ENCODE measurements at places on chromosomes 4 and X. TPM values are rescaled to one million over a fixed set of nuclear protein-coding genes. Genes with fewer than 3 reads are reported as not detected.

DNA sequence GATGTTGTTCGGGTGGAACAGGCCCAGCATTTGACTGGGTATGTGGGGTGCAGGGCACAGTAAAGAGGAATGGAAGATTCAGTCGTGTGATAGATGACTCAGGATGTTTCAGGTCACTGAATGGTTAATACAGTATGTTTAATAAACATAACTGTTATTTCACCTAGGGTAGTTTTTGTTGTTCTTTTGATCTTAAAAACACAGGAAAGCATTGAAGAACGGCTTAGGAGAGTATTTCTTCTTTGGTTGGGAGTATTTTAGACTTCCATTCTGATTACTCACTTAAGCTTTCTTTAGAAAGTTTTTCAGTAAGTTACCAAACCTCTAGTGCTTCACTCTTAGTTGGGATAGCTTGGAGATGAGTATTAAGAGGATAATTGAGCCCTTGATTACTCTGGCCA lies 62.3 kb downstream of the STAG2 start:
- peak; percentile 13 for DNase-seq

The IQCM gene
- total RNA-seq: not detected

GRCh38 chrX:123773258-123773988 lies 40.6 kb upstream of the THOC2 start:
- DNase-seq: peak; percentile 32

GRCh38 chr4:152586668-152587067 lies 50.8 kb upstream of the FBXW7 start:
- DNase-seq: no peak

- no peak for DNase-seq
Observed at GRCh38 chrX:129000797-129001196, 522.5 kb downstream of the SMARCA1 start.

GRCh38 chrX:41982953-41983352 lies 59.6 kb upstream of the CASK start:
- DNase-seq: no peak

- DNase-seq: peak; percentile 14
Observed at GRCh38 chr4:111605111-111605510, 540.1 kb upstream of the FAM241A start.

DNA sequence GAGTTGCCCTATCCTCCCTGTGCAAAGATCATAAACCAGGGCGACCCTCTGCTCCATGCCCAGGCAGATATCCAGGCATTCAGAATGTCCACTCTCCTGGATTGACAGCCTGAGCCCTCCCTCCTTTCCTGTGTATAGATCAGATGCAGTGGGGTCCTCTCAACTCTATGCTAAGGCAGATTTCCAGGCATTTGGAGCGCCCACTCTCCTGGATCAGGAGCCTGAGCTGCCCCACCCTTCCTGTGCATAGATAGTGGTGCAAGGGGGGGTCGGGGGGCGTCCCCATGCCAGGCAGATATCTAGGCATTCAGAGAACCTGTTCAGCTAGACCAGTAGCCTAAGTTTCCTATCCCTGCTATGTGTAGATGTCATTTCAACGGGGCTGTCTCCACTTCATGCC lies 941.1 kb downstream of the PCDH19 start:
- DNase-seq: no peak

DNA sequence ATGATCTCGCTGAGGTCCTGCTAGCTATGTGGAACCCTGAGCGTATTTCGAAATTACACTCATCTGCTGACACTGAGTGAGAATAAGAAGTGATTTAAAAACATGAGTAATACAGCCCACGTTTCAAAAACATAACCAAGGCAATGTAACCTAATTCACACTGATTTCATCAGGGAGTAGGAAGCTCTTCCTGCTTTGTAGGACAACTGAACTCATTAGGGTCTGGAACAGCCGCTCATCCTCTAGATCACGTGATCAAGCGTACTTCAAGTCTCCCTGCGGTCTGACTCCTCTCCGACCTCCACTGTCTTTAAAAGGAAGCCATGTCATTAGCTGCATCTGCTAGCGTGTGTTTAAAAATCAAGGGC lies 138.0 kb downstream of the NSUN7 start:
- no peak for DNase-seq

The SPANXC gene
- not detected for total RNA-seq

GRCh38 chr4:2485956-2486355 lies 17.1 kb downstream of the RNF4 start:
- DNase-seq: no peak

DNA sequence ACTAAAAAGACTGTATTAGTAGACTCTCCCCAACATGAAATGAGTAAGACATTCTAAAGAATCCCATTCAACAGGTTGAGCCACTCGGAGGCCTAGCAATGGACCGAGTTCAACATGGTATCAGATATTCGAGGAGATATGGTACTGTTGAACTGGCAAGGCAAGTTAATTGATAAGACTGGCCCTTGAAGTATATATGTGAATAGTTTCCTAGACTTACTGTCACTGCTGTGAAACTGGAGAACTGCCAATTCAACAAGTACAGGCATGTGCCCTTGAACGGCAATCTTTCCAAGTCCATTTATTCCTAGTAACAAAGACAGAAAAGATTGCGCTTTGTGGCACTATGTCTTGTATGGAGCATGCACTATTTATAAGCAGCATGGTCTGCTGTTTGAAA lies 24.4 kb downstream of the FAT1 start:
- peak; percentile 71 for DNase-seq

The NDP gene
- total RNA-seq: not detected

- DNase-seq: no peak
Observed at GRCh38 chr4:43357252-43357974, 464.9 kb downstream of the GRXCR1 start.

The NOCT gene
- total RNA-seq: 20.6 TPM

The RAB41 gene
- total RNA-seq: not detected

The ADH1C gene
- not detected for total RNA-seq

DNA sequence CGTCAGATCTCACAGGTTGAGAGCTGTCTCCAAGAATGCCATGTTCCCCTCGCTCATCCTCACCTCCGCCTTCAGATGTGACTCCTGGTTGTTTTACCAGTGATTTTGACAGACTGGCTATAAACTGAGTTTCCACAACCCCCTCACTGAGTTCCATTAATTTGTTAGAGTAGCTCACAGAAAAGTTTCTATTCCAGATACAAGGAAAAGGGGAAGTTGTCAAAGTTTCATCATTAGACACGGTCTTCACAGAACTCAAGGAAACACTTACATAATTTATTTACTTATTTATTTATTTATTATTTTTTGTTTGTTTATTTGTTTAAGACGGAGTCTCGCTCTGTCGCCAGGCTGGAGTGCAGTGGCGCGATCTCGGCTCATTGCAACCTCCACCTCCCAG lies 55.7 kb upstream of the IQSEC2 start:
- no peak for DNase-seq

The SMARCA5 gene
- total RNA-seq: 37.4 TPM

- DNase-seq: no peak
Observed at GRCh38 chr4:71206763-71207162, 132.1 kb upstream of the SLC4A4 start.

The SSX4B gene
- not detected for total RNA-seq

DNA sequence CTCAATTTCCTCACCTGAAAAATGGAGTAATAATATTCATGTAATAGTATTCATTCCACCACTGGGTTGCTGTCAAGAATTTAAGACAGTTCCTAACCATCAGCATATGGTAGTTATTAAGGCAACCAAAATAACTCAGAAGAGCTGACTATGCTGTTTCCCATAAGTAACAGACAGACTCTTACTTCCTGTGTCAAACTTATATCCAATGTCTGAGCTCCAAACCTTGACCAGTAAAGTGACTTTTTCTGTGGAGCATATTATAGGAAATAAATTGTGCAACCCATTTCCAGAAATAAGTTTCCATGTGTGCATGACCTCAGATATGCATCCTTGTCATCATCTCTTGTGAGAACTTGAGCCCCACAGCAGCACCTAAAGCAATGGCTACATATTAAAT lies 78.8 kb downstream of the HADH start:
- no peak for DNase-seq

GRCh38 chr4:5812506-5813229 lies 80.2 kb downstream of the CRMP1 start:
- DNase-seq: peak; percentile 55

The MGST2 gene
- total RNA-seq: 14.7 TPM

DNA sequence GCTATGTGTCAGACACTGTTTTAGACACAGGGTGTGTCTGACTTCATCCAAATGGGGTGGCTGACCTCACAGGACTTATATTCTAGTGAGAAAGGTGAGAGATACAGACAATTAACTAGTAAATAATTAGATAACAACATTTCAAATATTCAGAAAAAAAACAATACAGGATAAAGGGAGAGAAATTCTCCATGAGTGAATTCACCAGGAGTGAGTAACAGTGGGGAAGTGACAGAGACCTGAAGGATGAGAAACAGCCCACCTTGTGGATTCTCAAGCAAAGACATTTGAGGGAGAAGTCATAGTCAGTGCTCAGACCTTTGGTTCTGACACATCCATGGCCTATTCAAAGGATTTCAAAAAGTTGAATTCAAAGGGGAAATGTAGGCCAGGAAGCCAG lies 627.9 kb downstream of the IQCM start:
- DNase-seq: no peak

The HTR2C gene
- not detected for total RNA-seq

The FSTL5 gene
- not detected for total RNA-seq

- DNase-seq: no peak
Observed at GRCh38 chr4:144715230-144715629, 69.3 kb downstream of the HHIP start.

The RIPPLY1 gene
- total RNA-seq: not detected

The CLCN4 gene
- total RNA-seq: 7.0 TPM

The EREG gene
- total RNA-seq: 9.5 TPM

The ARHGAP6 gene
- total RNA-seq: not detected

The RCHY1 gene
- total RNA-seq: 35.5 TPM

The ACSL1 gene
- 28.9 TPM for total RNA-seq

The FGF5 gene
- 0.17 TPM for total RNA-seq

- no peak for DNase-seq
Observed at GRCh38 chr4:169050881-169051760, 41.1 kb upstream of the CBR4 start.

Data from mammary epithelial cell (primary cell).